SK-N-MC (cell line): ENCODE measurements at places on chromosomes 5 and 9.

- no peak for DNase-seq
Observed at GRCh38 chr9:133683586-133684120, 47.5 kb downstream of the DBH start.

- no peak for DNase-seq
Observed at GRCh38 chr9:83204047-83204446, 141.1 kb upstream of the RASEF start.

- DNase-seq: no peak
Observed at GRCh38 chr5:135458921-135459331, 6.8 kb upstream of the TIFAB start.

DNA sequence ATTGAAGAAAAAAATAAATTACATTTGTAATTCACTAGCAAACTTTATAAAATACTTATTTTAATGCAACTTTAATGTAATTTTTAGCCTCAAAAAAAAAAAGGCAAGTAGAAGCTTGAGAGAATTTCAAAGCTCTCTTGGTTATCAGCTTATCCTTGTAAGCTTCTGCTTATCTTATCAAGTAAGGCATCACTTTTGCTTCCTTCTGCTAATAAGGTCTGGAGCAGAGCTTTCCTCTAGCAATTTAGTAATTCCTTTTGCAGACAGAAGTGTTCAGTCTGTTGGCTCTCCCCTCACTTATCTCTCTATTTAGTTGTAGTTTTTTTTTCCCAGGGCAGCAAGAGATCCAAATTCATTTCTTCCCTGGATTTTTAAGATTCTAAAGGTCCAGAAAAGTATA is 525.0 kb downstream of the ISL1 start:
- DNase-seq: no peak

- DNase-seq: no peak
Observed at GRCh38 chr9:107639426-107639825, 149.9 kb upstream of the KLF4 start.

DNA sequence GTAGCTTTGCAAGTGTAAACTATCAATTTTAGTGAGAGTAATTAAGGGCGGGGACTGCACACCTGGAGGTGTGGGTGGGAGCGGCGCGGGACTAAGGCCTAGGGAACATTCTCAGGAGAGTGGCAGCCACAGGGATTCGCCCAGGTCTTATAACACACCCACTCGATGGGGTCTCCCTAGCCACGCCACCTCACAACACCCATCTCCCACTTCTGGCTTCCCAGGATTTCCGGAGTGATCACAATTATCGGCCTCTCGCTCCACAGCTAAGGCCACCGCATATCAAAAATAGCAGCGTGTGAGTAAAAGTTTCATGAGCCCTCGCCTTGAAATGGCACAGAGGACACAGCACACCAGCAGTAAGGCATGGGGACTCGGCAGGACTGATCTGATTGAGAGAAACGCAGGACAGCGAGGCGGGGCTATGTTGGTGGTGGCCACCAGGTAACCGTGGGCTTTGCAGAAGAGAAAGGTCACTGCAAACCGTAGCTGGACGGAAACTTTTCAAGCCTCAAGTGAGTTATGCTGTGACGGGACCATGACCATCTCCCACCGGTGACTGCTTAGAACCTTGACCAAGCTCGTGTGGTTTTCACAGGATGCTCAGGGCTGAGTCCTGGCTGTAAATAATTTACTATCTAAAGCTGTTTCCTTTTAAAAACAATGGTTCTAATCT is 1.1 kb upstream of the LPAR1 start:
- DNase-seq: no peak

GRCh38 chr5:15431923-15432322 is 68.1 kb upstream of the FBXL7 start:
- no peak for DNase-seq

DNA sequence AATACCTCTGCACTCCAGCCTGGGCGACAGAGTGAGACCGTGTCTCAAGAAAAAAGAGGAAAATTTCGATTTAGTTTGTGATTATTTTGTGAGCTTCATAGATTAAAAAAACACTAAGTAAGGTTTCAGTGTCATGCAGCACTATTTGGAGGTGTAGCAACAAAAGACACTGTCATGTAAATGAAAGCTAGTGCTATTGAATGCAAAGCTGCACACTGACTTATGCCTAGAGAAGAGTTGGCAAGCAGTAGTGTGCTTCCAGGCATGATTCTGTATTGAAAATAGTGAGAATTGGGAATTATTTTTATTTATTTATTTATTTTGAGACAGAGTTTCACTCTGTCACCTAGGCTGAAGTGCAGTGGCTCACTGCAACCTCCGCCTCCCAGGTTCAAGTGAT is 34.5 kb downstream of the DDX46 start:
- DNase-seq: no peak

- DNase-seq: no peak
Observed at GRCh38 chr5:133705331-133705730, 93.0 kb upstream of the FSTL4 start.

DNA sequence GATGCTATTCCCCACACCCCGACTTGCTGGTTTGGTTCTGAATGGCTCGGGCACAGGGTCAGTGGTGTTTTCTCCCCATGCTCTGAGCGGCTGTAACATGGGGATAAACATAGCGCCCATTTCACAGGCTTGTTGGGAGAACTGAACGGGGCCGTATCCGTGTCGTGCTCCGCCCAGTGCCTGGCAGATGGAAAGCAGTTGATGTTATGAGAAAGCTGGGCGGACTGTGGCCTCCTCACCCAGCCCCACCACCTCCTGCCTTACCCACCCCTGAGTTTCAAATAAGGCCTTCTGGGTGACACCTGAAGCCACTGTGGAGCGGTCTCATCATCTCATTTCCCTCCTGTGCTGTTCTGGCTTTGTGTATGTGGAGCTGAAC is 14.5 kb downstream of the ORM2 start:
- DNase-seq: no peak

GRCh38 chr5:154118893-154119336 is 71.6 kb upstream of the GALNT10 start:
- DNase-seq: no peak

DNA sequence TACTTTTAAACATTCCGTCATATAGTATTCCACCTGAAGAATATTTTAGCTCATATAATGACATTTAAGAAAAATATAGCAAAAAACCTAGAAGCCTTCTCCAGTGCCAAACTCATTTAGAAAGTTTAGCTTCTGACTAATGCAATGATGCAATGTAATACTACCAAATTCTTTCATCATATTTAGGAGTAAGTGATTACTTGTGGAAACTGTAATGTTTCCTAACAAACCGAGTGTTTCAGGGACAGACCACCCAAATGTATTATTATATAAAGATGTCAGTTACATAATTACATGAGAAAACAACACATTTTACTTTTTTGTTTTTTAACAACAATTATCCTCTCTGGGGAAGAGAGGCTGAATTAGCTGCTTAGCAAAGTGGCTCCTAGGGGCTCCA is 316.2 kb downstream of the ARL15 start:
- DNase-seq: no peak

GRCh38 chr9:87502391-87503221 is 4.9 kb downstream of the DAPK1 start:
- no peak for DNase-seq

GRCh38 chr9:82668689-82669199 is 394.2 kb downstream of the RASEF start:
- DNase-seq: no peak

DNA sequence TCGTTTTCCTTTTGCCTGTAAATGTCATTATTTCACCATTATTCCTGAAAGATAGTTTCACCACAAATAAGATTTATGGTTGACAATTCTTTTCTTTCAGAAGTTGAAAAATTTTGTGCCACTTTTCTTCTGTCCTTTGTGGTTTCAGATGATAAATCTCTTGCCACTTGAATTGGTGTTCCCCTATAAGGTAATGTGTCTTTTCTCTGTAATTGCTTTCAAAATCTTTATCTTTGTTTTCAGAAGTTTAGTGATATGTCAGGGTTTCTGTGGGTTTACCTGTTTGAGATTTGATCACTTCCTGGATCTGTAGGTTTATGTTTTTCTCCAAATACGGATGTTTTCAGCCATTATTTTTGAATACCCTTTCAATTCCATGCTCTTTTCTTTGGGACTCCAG is 14.6 kb downstream of the RASA1 start:
- DNase-seq: no peak

- no peak for DNase-seq
Observed at GRCh38 chr5:143217804-143218160, 185.7 kb downstream of the NR3C1 start.

GRCh38 chr5:119393201-119393691 is 37.4 kb downstream of the TNFAIP8 start:
- DNase-seq: no peak

- DNase-seq: no peak
Observed at GRCh38 chr9:36204906-36205547, 14.3 kb downstream of the CLTA start.

- DNase-seq: no peak
Observed at GRCh38 chr9:2655411-2655901, 33.9 kb downstream of the VLDLR start.

DNA sequence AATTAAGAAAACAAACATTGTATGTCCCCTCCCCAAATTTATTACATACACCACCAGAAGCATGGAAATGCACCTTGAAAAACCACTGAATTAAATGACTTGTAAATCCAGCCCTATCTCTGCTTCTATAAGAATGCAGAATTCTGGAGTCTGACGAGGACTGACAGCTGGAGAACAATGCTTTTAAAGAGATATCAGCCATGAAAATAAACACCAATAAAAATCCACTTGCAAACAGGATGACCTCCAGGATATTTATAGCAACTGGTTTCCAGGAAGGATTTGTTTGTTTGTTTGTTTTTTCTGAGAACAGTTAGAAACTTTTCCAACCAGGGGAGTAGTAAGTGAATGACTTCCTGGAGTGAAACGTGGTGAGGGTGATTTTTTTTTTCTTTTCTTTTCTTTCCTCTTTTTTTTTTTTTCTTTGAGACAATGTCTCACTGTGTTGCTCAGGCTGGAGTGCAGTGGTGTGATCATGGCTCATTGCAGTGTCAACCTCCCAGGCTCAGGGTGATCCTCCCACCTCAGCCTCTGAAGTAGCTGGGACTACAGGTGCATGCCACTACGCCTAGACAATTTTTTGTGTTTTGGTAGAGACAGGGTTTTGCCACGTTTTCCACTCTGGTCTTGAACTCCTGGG is 38.7 kb upstream of the SLC36A1 start:
- DNase-seq: no peak

DNA sequence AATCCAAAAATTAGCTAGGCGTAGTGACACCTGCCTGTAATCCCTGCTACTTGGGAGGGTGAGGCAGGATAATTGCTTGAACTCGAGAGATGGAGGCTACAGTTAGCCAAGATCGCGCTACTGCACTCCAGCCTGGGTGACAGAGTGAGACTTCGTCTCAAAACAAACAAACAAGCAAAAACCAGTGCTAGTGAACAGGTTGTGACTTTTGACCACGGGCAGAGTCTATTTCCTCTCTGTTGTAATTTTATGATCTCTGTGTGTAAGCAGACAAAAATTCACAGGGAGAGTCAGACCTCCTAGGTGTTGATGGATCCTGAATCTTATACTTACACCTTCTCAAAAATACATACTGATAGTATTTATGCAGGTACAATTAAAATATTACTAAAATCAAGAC is 65.8 kb downstream of the SPEF2 start:
- no peak for DNase-seq

DNA sequence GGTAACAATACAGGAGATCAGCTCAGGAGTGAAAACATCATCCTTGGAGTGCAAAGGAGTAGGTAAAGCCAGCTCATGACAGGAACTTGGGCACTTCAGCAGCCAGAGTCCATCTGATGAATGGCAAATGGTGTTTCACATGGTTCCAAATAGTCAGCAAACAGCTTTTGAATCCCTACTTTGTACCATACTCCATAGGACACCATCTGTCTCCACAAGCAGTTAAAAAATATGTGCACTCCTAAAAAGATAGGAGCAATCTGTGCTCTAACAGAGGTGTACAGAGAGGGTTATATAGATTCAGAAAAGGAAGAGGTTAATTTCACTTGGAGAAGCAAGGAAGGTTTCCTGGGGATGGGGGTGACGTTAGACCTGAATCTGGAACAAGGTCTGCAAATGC is 21.6 kb upstream of the B4GALT1 start:
- DNase-seq: no peak

GRCh38 chr9:89549031-89549644 is 51.2 kb upstream of the SEMA4D start:
- DNase-seq: peak; percentile 2

GRCh38 chr5:83025690-83026478 is 51.3 kb downstream of the TMEM167A start:
- DNase-seq: no peak

- DNase-seq: no peak
Observed at GRCh38 chr9:16708656-16709435, 161.6 kb downstream of the BNC2 start.

- no peak for DNase-seq
Observed at GRCh38 chr5:175706499-175706898, 48.6 kb downstream of the HRH2 start.

DNA sequence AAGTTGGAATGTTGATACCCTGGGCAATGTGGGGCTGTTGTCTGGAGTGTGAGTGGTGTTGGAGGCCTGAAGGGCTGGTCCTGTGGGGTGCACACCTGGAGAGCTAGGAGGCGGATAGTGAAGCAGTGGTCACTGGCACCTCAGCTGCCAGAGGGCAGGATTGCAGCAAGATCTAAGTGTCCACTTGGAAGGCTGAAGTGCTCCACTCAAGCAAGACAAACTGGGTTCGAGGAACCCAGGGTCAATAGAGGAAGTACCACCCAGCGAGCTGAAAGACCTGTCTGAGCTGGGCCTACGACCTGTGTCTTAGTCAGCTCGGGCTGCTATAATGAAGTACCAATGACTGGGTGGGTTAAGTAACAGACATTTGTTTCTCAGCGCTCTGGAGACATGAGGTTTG is 39.7 kb upstream of the TJP2 start:
- no peak for DNase-seq

DNA sequence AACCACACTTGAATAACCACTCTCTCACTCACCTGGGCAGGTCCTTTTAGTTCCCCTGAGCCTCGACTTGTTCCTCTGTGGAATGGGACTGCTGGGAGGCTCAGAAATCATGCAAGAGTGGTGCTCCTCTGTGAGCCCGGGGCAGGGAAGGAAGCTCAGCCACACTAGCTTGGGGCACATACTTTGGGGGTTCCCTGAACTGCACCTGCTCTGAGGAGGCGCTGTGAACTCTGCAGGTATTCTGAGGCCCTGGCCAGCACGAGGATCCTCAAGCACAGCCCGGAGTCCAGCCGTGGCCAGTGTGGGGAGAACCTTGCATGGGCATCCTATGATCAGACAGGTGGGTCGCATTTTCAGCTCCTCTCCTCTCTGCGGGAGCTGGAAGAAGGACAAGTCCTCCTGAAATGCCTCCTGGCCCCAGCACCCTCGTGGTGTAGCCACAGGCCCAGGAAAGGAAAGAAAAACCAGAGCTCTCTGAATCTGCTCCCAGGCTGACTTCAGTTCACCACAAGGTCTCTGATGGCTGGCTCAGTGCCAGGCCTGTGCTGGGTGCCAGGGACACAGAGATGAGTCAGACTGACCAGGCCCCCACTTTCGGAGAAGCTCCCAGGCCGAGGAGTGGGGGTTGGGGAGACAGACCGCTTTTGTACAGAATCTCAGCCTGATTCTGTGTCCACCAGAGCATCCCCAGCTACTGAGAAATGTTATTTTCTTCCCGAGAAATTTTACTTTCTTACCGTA is 11.9 kb downstream of the GLIPR2 start:
- DNase-seq: no peak
